ENCODE measurements at places on chromosomes 12 and 14.

DNA sequence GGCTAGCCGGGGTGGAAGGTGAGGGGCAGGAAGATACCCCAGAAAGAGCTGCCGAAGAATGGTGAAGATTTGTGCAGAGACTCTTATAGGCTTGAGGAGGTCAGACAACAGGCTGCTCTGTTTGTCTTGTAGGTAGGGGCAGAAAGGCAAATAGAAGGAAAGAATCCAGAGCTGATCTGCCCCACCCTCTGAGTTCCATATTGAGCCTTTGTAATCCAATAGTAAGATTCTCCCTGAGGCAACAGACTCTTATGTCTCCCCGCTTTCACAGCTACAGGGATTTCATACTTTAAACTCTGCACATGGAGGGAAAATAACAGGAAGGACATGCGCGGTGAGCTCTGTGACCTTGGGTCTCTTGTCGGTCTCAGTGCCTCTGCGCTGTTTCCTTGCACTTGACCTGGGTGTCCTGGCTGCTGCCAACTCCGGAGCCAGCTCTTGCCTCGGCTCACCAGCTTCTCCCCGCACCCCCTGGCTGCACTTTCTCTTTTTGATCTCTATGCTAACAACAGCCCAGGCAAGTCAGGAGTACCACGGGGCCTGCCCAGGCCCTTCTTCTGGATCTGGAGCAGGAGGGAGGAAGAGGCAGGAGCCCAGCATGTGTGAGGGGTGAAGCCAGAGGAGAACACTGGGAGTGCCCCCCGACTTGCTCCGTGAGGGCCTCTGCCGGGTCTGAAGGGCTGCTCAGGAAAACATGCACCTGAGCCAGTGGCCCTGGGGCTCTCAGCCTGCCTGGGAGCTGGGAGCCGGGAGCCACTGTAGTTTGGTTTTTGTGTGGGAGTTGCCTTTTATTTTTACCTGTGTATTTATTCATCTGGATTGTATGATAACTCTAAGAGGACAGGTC, 75.8 kb downstream of the PPP1R36 start:
- no peak for DNase-seq

DNA sequence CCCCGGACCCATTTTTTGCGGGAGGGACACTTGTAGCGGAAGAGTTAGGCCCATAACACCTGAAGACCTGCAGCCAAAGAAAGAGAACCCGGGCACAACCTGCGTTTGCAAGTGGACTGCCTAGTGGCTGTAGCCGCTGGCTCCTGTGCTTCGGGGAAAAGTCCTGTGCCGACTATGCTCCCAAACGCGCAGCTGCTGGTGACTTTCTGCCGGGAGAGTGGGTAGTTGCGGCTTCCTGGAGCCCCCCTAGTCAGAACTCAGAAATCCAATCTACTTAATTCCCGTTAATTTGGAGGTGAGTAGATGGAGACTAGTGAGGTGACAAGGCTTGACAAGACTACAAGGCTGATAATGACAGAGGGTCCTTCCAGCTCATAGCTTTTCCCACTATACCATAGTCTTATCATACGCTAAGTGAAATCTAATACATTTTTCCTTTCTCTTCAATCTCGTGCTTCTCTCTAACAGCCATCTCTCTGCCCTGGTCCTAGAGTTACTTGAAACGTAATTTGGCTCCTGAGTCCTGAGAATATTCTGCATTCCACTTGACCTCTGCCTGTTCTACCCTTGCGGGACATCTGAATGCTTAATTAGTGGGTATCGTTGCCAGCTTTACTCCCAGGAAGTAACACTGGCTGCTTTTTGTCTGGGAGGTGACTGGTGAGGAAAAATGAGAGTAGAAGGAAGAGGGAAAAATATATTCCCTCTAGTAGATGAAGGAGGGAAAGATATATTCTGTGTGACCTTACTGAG, 556 bp downstream of the MTHFD1 start:
- peak; percentile 10 for DNase-seq

DNA sequence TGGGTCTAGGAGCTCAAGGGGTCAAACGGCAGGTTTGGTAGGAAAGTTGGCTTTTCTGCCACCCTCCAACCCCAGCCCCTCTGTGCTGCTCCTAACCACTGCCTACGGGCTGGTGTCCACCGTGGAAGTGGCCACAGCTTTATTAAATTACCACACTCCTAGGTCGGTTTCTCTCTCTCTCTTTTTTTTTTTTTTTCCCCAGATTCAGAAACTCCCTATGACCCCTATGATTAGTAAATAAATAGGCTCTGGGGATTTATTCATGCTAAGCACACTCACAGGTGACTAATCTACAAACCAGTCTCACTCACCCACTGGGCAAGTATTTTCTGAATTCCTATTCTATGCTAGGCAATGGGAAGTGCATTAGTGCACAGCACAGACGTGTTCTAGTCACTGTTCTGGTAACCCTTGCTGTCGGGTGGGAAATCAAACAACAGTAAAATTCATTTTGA, 8.7 kb upstream of the DDX47 start:
- DNase-seq = no peak

GRCh38 chr12:111295176-111295575, 73.7 kb downstream of the PHETA1 start:
- DNase-seq = no peak

DNA sequence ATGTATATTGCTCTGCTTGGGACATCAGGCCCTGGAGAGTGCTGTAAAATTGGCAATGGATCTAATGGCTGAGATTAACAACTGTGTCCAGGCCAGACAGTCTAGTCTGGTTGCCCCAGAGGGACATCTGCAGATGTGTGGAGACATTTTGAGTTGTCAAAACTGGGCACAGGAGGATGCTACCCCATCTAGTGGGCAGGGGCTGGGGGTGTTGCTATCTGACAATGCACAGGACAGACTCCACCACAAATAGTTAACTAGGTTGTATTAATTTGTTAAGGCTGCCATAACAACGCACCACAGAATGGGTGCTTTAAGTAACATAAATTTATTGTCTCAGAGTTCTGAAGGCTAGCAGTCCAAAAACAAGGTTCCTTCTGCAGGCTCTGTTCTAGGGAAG, 302.5 kb upstream of the AMIGO2 start:
- no peak for DNase-seq

DNA sequence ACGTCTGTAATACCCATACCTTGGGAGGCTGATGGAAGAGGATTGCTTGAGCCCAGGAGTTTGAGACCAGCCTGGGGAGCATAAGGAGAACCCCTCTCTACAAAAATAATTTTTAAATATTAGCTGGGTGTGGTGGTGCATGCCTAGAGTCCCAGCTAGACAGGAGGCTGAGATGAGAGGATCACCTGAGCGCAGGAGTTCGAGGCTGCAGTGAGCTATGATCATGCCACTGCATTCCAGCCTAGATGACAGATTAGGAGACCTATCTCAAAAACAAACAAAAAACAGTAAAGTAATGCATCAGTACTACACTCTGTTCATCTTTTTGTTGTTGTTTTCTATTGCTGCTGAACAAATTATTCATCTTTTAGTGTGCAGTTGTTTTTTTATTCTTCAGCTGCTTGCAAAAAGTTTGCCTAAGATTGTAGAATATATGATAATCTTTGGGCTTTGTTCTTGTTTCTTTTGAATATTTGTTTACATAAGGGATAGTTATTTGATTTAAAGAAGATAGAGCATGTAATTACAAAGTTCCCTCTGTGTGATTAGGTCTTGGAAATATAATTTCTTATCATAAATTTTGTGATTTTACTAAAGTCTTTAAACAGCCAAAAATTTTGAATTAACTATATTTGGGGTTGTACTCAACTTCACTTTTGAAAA, 8.2 kb downstream of the ARHGAP5 start:
- no peak for DNase-seq
